ENCODE measurements at places on chromosomes 6 and 20.

GRCh38 chr6:63269470-63269869 lies 50.3 kb downstream of the LGSN start:
- DNase-seq = no peak

- peak; percentile 55 for DNase-seq
These were observed 171.7 kb upstream of the PDE10A start for GRCh38 chr6:165834613-165835259.

- DNase-seq = no peak
These were observed 41.9 kb downstream of the SNHG17 start for GRCh38 chr20:38393259-38393658.

DNA sequence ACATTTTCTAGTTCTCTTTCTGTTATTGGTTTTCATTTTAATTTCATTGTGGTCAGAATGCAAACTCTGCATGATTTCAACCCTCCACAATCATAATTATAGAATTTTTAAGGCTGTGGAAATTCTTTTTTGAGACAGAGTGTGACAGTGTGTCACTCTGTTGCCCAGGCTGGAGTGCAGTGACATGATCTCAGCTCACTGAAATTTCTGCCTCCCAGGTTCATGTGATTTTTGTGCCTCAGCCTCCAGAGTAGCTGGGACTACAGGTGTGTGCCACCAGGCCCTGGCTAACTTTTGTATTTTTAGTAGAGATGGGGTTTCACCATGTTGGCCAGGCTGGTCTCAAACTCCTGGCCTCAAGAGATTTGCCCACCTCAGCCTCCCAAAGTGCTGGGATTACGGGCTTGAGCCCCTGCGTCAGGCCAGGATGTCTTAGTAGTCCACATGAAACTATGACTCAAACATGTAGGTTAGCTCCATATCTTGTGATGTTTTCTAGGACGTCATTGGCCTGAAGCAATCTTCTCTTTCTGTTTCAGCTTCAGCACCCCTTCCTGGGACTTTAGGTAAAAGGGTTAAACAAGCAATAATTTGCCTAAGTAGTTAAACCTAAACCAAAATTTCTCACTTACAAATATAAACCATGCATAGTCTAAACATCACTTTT lies 47.4 kb upstream of the SAMD3 start:
- no peak for DNase-seq

GRCh38 chr6:113178349-113178748 lies 678.8 kb upstream of the MARCKS start:
- DNase-seq = no peak

Data from A172 (cell line).